Stimulated activated naive CD4-positive, alpha-beta T cell (primary cell): ENCODE measurements at places on chromosomes 7 and 10.
A peak's percentile ranks its signal among the peaks of the same experiment; 100 is the strongest.

GRCh38 chr10:10317151-10317550, 700.5 kb upstream of the CELF2 start:
- no peak for DNase-seq

DNA sequence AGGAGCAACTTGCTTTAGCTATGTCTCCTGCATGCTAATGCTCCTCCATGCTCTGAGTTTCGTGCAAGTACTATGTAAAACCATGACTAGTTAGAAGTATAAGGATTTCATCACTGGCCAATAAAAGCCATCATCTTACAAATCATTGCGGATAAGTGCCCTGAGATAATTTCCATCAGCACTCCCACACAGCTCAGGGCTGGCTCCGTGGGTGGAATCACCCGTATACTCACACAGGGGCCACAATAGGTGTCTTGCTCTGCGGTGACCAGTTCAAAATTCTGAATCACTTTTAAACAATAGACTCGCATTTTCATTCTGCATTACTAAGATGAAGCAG, 227.4 kb downstream of the PARD3 start:
- no peak for DNase-seq

- DNase-seq: no peak
Measured at GRCh38 chr7:143906895-143907294, 4.9 kb upstream of the TCAF1 start.

GRCh38 chr10:70540789-70541360, 61.7 kb downstream of the PRF1 start:
- no peak for DNase-seq

DNA sequence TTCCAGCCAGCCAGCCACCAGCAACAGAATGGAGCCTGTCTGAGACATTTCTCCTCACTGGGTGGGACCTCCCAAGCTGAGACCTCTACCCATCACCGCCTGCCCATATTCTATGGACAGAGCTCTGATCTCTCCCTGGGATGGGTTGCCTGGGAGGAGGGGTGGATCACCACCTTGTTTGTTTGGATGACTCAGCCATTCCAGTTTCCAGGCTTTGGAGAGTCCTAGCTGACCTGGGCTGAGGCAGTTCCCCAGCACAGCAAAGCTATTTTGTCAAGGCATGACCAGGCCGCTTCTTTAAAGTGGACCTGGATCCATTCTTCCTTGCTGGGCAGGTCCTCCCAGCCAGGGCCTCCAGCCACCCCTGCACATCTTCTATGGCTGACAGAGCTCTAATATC, 982.3 kb downstream of the DNAJB9 start:
- DNase-seq: no peak

- no peak for DNase-seq
Measured at GRCh38 chr10:70405037-70405824, 1.3 kb downstream of the EIF4EBP2 start.

- DNase-seq: no peak
Measured at GRCh38 chr10:8919280-8919679, 864.8 kb downstream of the GATA3 start.

- DNase-seq: no peak
Measured at GRCh38 chr10:72257051-72257892, 16.5 kb upstream of the DDIT4 start.

DNA sequence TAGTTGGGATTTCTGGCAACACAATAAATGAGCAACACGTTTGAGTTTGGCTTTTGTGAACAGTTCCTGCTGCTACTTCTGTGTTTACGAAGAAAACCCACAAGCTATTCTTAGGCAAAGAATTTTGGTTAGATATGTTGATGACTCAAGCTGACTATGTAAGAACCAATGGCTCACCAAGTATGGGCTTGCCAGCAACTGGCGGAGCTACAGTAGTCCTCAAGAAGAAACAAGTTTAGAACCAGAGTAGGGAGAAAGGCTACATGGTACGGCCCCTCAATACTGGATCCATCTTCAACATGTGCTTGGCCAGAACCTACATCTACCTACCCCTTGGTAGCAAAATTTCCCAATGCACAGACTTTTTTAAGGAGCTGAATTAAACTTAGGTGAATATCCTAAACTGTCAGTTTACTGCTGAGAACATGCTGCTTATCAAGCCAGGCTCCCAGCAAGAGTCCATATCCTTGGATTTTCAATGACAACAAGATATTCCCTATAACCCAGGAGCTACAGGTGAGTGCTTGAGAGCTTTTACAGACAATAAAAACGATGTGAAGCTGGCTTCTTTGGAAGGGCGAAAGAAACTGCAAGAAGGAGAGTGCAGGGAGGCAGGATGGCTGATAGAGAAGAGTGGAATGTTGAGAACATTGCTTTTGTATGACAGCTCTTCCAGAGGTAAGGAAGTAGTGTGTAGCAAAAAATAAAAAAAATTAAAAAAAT, 74.3 kb upstream of the ASAH2 start:
- no peak for DNase-seq

- DNase-seq: no peak
Measured at GRCh38 chr7:126656165-126656564, 596.6 kb downstream of the GRM8 start.

- no peak for DNase-seq
Measured at GRCh38 chr7:157688533-157689268, 351.9 kb downstream of the DNAJB6 start.

GRCh38 chr7:100887516-100888290, 1.8 kb downstream of the UFSP1 start:
- DNase-seq: peak; percentile 56

DNA sequence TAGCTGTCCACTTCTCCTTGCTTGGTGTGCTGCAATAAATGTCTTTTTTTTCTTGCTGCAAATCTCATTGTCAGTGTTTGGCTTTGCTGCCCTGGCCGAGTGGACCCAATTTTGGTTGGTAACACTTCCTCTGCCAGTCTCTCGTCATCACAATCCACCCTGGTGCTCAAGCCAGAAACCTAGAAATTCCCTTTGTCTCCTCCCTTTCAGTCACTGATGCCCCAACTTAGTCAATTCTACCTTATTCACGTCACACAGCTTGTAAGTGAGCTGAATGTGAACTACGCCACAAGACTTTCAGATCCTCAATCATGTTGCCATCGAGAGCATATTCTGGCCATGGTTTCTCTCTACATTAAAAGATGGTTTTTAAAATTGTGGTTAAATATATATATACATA, 13.0 kb upstream of the FRA10AC1 start:
- no peak for DNase-seq
